ENCODE measurements at places on chromosomes 2 and 18.

- DNase-seq: peak; percentile 98
Observed at GRCh38 chr18:3247240-3248061, at the start of gene MYL12A. Gene MYL12A (plus strand): TSS chr18:3247801. CDS start chr18:3253248, 5,447 bp downstream.

DNA sequence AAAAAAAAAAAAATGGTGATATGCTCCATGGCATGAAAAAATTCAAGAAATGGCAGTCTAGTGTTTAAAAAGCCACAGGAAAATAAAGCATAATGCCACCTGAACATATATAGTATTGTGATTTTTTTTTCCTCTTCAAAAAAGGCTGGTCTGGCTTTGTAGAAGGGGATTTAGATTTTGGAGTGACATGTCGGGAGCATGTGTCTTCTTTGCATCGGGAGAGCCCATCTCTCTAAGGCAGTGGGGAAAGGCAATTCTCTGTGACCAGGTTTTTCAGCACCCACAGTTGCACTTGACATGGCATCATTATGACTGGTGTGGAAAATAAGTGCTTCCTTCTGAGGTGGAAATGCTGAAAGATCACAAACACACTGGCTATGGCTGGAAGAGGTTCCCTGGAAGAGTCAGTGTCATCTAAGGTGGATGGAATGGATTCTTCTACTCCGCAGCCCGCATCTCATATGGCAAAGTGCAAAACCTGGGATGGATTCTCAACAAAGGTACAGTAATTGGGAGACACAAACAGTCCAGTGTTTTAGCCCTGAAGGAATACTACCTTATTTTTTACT is 172.5 kb downstream of the AGAP1 start:
- peak; percentile 80 for DNase-seq

GRCh38 chr2:232486558-232487384 is 863 bp downstream of the ECEL1 start:
- DNase-seq: no peak

DNA sequence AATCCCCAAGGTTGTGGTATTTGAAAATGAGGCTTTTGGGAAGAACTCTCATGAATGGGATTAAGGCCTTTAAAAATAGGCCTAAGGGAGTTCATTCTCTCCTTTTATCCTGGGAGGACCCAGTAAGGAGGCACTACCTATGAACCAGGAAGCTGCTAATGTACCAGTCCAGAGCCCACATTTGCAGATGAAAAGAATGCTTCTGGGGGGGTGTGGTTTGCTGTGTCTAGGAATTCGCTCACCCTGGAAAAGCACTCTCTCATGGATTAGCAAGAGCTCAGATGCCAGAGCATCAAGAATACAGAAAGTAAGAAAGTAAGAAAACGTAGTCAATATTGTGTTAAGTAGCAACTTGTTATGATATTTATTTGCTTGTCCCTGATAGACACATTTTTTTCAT is 785.7 kb upstream of the GYPC start:
- no peak for DNase-seq

All from astrocyte of the cerebellum (primary cell).